ELR (cell line): ENCODE measurements at places on chromosomes 2 and 18.

DNA sequence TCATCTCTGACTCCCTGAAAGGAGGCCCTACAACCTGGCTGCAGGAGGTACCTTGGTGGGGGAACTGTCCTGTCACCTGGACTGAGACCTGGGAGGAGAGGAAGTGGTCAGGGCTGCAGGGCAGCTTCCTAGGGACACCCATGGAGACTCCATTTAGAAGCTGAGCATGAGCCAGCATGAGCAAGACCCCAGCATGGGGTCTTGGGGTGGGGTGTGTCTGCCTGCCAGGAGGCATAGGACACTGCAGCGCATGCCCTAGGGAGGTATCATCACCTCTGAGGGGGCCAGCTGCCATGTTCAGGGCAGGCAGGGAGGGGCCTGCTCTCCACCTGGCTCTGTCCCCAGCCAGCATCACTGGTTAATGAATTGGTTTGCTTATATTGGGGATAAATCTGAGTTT is 249.7 kb downstream of the CELF4 start:
- no peak for DNase-seq

- DNase-seq, result no peak
Observed at GRCh38 chr18:70808481-70809056, 519.7 kb downstream of the SOCS6 start.

DNA sequence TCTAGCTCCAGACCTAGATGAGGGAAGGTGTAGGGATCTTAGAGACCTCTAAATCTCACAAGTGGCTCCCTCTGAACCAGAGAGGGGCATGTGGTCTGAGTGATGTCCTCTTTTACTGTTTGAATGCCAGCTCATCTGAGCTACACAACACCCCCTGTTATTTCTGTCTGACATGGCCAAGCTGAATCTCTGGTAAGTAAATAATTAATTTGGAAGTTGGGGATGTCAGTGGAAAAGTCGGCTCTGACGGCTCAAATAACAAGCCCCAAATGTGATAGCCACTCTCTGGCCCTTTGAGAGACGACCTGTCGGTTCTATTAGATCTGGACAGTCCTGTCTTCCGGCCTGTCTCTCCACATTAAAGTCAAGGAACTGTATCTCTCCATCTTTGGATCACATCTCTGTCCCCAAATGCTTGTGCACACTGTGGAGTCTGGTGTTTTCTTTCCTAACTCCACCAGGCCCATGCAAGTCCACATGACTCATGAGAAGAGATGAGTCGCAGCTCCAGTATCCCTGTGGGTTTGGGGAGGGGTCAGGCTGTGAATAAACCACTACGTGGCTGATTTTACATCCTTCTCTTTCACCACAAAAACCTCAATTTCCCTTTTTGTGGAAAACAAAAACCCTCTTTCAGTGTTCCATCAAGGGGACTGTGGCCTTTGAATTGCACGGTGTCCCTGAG is 52.5 kb downstream of the SETBP1 start:
- peak; percentile 87 for DNase-seq

- no peak for DNase-seq
Observed at GRCh38 chr2:162266460-162266760, 23.2 kb upstream of the FAP start.

DNA sequence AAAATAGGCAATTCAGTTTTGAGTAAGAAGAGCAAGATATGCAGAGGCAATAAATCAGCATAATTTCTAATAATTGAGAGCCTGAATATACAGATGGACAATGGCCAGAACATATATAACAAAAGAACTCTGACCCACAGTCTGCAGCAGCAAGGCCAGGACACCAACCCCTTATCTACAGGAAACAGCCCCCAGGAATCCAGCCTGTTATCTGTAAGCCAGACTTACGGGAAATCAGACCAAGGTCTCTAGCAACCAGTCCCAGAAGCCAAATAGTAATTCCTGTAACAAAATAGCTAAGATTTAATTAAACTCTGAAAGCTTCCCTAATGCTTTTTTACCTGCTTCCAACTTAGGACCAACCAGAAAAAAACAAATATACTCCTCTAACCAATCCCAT is 434.5 kb upstream of the GYPC start:
- no peak for DNase-seq
